ENCODE measurements at places on chromosomes 5 and 9.

- no peak for DNase-seq
These were observed 6.9 kb upstream of the GSN start for GRCh38 chr9:121261107-121261460.

DNA sequence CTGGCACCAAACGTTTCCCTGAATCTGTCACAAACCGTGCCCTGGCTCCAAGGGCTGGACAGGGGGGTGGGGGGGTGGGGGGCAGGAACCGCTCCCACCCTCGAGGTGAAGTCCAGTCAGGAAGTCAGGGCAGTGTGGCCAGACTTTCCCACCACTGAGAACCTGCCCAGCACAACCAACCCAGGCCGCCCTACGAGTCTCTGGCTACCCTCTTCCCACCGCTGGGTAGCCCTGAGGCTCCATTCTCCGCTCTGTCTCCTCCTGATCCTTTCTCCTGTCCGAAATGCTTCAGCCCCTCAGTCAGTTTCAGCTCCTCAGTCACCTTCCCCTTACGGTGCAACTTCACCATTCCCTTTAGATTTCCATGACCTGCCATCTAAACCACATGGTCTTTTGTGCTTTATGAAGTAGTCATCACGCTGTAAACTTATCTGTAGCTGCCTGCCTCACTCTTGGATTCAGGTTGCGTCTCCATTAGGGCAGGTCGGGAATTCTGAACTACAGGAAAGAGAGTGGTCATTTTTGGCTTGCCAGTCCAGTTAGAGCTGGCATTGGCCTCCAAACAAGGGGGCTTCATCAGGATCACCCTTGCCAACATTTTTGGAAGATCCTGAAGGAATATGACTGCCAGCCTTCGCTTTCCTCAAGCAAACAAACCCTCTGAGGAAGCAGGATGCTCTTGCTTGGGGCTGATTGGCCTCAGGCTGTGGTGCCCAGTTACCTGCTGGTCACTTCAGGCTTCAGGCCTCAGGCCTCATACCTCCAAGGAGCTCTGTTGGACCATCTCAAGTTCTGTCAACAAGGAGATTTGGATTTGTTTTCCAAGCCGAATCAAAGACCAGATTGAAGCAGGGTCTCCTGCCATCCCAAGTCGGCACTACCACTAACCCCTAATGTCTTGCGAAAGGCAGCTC, 794 bp upstream of the DCAF12 start:
- DNase-seq = no peak

DNA sequence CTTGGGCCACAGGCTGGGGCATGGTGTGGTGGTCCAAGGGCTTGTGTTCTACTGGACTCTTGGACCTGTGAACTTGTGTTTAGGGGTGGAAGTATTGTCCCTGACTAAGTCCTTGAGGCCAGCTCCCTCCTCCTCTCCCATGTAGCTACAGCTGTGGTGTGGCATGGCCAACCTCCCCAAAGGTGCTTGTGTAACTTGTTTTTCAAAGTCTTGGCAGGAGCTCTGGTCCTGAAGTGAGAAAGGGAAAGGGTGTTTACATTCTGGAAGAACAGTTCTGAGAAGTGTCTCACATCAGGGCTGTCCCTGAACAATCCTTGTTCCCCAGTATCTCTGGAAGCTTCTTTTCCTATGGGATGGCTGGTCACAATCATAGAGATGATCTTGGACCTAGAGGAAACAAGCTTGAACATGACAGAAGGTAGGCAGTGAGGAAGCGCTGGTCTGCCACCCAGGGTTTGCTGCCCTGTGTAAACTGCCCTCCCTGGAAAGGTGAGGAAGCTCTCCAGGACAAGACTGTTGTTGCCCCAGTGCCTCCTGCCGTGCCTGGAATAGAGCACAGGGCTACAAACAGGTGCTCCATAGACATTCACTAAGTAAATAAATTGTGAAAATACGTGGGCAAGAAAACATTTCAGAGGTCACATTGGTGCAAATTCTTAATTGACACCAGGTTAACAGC, 64.6 kb upstream of the KLF9 start:
- DNase-seq = peak; percentile 53

DNA sequence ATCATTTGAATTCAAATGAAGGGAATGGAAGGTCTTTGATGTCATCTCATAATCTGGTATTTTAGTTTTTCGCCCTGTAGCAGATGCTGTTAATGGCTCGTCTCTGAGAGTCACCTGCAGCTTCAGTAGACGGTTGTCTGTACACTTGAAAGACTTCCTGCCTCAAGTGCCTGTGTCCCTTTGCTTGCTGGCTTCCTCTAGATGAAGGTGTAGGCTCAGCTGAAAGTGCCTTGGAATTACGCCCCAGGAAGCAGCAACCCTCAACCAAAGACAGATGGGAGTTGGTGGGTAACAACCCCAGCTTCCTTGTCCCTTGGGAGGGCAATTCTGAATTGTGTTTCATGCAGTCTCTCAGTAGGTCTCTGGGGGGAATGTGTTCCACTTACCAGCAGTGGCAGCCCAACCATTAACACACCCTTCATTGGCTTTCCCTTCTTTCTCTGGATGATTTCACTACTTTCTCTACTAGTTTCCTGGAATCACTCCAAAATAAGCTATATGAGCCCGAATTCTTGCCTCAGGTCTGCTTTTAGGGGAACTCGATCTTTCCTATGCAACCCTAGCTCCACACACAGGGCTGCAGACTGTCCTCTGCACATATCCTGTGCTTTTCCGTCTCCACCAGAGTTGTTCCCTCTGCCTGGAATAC, 395.6 kb downstream of the DMAC1 start:
- no peak for DNase-seq

- DNase-seq = peak; percentile 44
These were observed 11.4 kb upstream of the NRARP start for GRCh38 chr9:137313326-137313936.

GRCh38 chr5:2251751-2252150, 369.0 kb upstream of the IRX4 start:
- DNase-seq = no peak

DNA sequence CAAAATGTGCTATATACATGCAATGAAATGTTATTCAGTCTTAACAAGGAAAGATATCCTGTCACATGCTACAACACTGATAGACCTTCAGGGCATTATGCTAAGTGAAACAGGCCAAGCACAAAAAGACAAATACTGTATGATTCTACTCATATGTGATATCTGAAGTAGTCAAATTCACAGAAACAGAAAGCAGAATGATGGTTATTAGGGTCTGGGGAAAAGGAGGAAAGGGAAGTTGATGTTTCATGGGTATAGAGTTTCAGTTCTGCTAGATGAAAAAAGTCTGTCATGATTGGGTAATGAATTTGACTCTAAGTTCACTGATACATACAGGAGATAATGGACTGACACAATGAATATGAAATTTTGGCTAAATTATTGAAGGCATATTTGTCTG, 11.2 kb upstream of the RIC1 start:
- no peak for DNase-seq

DNA sequence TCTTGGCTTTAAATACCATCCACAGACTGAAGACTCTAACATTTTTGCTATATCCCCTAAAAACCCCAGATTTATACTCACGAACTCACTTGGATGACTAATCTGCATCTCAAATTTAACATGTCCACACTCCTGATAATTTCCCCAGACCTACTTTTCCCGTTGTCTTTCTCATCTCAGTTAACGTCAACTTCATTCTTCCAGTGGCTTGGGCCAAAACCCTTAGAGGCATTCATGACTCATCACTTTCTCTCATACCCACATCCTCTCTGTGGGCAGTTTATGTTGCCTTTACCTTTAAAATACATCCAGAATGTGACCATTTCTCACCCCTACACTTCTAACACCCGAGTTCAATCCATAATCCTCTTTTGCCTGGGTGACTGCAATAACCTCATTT, 96.7 kb downstream of the EDIL3 start:
- no peak for DNase-seq

GRCh38 chr5:28714907-28715698, 1676.7 kb upstream of the CDH9 start:
- no peak for DNase-seq

DNA sequence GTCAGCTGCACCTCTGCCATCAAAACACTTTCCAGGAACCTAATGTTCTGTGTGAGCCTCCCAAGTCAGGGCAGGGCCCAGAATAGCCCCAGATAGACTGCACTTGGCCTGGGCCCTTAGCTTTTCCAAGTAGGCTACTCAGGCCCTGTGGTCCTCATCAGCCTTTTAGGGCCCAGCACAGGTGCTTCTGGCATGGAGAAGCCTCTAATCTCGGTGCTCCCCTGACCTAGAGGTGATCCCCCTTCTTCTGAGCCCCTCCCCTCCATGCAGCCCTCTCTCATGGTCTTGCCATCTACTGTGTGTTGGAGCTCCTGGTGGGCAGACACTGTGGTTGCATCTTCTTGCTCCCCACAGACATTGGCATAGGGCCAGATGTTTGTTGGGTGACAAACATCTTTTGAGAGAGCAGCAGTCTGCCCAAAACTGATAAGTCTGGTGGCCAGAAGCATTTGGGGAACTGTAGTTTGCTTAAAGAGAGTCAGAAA, 28.1 kb downstream of the FRMPD1 start:
- no peak for DNase-seq

GRCh38 chr9:121528642-121529041, 29.0 kb upstream of the GGTA1 start:
- no peak for DNase-seq

- DNase-seq = no peak
These were observed 16.9 kb downstream of the ADAMTSL1 start for GRCh38 chr9:18490641-18491370.

- no peak for DNase-seq
These were observed 91.7 kb downstream of the AOPEP start for GRCh38 chr9:94818178-94818541.

GRCh38 chr5:120682851-120683250, 218.8 kb downstream of the PRR16 start:
- no peak for DNase-seq

DNA sequence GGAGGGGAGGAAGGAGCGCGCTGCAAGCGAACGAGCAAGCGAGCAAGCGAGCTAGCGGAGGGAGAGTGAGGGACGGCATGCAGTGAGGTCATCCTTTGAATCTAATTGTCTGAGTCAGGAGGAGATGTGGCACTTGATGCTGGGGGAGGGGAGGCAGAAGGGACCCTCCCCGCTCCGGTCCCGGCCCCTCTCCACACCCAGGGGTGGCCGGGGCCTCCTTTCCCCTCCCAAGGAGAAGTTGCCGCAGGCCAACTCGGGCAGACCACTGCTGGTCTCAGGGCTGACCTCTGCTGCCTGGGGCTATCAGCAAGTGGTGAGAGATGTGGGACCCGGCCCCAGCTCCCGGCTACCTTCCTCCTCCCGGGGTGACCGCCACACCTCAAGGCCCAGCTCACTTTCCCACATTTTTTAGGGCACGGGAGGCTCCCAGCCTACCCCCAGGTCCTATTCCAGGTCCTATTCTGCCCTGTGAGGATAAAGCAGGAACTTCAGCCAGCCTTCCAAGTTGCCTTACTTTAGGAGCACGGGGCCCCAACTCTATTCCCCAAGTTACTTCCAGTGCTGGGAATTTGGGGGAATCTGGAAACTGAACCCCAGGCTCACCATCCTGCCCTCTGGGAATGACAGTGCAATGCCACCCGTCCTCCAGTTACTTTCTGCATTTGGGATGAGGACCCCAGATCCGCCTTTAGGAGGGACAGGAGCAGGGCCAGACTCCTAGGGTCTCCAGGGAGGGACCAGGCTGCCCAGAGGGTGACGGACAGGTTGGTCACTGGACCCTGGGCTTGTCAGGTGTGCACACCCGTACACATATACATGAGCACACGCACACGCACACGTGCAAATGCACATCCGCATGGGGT, 11.1 kb downstream of the CNTFR start:
- DNase-seq = no peak

DNA sequence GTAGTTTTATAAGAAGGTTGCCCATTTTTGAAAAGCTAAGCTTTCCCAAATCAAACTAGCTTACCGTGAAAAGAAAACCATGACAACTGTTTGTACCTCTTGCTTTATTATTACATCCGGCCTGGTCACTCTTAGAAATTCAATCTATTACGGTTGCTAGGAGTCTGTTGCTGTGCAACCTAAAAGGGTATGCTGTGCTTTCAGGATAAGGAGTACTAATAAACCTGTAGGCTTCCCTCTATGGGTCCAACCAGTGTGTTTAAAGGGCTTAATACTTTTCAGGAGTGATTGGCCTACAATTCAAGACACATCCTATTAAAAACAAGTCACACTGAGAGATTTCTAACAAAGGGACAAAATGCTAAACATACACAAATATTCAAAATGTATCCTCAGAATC, 27.1 kb downstream of the RFX3 start:
- no peak for DNase-seq

DNA sequence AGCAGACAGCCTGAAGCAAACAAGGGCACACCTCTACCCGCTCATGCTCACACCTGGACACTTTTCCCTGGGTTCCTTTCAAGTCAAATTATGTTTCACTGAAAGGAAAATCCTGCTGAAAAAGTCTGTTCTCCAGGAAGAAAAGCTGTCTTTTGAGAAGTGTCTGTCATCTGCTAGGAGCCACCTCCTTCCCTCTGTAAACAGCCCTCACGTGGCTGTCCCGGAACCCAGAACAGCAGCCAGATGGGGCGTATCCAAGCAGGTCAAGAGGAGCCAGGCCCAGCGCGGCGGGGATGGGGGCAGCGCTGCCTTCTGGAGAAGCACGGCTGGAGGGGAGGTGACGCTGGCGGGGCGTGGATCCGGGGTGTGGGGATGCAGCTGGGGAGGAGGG, at the start of gene PNPLA7:
PNPLA7 (minus strand) TSS at position 172 of the 391 bp plus-strand sequence. CDS start 205 bp downstream, outside the sequence.
- DNase-seq = peak; percentile 89

- DNase-seq = no peak
These were observed 19.8 kb upstream of the TXNDC8 start for GRCh38 chr9:110357505-110357904.

- no peak for DNase-seq
These were observed 44.6 kb upstream of the GLDC start for GRCh38 chr9:6689893-6690674.
